Type B pancreatic cell (in vitro differentiated cells): ENCODE measurements at places on chromosomes 12 and 14.

DNA sequence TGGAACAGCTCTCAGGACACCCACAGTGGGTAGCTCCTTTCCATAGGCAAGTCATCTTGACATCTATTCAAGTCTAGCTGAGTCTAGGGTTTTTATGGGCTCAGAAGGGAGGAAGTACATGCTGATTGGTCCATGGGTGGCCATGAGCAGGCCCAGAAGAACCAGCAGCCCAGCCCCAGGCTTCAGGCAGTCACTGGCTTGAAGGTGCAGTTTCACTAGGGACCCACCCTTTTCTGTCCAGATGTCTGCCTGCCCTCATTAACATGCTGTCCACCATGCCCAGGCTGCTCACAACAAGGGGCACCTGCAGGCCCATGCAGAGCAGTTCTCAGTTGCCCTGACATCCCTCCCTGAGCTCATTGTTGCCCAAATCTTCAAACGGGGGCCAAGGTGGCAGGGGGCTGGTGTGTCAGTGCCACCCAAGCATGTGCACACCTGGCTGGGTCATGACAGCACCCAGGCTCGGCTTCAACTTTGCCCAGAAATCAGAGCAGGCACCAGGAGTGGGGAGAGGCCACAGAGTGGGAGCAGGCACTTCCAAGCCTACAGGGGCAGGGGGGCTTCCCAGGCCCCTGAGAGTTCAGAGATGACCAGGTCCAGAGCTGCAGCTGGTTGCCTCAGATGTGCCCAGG, 18.7 kb upstream of the LGR5 start:
- DNase-seq = no peak

- DNase-seq = no peak
Measured at GRCh38 chr14:68571114-68571591, 221.7 kb downstream of the ZFP36L1 start.

- DNase-seq = no peak
Measured at GRCh38 chr12:69105101-69105962, 134.0 kb upstream of the CPSF6 start.

- no peak for DNase-seq
Measured at GRCh38 chr12:121955258-121956237, 37.2 kb downstream of the CFAP251 start.

DNA sequence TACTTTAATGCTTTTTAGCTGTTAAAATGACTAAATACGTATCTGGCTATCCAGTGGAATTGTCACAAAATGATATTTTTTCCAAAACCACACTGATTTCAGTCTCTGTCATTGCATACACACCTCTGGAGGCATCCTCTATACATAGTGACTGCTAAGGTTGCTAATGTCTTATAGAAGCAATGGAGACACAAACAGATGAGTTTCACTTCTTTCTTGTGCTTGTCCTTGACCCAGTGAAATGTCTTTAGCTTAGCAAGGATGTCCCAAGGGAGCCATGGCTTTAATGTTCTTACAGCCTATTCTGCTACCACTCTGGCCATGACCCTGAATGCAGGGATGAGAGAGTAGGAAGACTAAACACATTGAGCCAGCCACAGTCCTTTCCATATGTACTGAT, 90.3 kb downstream of the TPH2 start:
- DNase-seq = no peak

DNA sequence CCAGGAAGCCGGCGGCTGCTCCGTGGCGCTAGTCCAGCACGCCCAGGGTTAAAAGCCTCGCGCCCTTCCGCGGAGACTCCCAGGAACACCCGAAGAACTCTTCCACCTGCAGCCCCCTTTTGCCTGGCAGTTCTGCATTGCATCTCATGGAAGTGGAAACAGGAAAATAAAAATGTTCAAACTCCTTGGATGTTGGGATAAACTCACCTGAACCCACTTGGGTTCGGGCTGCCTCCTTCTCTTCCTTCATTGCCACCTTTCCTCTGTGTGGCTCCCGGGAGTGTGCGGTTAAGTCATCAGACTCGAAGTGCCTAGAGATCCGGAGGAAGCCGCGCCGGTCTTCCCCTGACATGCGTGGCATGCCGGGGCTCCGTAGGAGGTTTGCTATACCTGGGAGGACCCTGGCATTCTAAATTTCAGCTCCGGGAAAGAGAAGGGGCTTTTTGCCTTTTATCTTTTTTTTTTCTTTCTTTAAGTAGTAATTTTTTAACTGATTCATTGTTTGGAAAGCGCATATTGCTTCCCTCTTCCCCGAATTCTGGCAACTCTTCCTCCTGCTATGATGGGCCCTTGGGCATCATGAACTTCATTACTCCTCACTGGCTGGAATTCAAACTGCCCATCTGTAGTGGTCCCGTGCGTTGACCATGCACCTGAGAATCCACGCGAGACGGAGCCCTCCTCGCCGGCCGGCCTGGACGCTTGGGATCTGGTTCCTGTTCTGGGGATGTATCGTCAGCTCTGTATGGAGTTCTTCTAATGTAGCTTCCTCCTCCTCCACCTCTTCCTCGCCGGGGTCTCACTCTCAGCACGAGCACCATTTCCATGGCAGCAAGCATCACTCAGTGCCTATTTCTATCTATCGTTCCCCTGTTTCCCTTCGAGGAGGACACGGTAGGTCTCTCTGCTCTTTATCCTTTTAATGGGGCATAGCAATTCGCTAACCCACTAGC, 931.4 kb downstream of the DIO2 start:
- no peak for DNase-seq

DNA sequence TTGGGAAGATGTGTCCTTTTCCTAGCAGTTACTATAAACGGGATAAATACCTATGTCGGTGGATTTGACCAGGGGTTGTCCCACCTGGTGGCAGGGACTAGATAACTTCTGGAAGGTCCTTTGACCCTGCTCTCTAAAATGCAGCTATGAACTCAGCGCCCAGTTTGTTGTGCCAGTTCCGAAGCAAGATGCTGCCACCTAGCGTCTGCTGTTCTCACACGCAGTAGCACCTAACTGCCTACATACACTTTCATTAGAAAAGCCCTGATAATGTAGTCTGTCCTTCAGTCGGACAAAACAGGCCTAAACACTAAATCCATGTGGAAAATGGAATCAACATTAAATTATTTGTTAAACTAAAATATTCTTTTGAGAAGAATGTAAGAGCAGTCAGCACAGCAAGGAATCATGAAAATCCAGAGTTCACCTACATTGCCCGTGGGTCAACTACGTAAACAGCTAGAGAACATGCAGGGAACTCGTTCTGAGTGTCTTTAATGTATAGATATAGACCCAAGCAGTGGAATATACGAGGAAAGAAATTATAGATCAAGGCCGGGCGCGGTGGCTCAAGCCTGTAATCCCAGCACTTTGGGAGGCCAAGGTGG, 51.1 kb upstream of the CRACR2A start:
- no peak for DNase-seq

GRCh38 chr12:49305762-49306510, 11.0 kb downstream of the PRPH start:
- no peak for DNase-seq

- no peak for DNase-seq
Measured at GRCh38 chr14:94342334-94342934, 19.3 kb upstream of the SERPINA6 start.

DNA sequence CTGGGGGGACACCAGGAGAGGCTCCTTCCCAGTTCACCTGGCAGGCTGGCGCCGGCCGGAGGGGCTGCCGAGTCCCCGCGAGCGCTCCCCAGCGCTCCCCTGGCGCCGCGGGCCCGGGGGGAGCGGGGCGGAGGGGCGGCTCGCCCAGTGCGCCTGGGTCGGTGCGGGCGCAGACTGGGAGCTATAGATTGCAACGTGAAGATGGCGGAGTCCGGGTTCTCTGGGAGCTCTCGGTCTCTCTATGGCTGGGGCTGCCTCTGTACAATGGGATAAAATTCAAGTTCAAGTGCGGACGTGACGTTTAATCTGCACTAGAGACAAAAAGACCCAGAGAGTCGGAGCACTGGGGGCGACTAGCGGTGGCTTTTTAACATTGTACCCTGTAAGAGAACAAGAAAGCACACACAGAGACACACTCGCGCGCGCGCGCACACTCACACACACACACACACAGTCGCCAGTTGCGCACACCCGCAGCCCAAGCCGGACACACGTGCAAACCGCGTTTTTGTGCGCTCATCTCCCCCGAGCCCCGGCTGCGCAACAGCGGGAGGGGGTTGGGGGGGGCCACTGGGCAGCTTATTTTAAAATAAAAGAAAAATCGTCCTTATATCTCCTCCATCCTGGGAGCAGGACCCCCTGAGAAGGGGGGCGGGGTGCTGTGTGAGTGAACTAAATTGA, at the start of gene BCL11B:
TSS of gene BCL11B (minus strand) at position 247 of the 681 bp plus-strand sequence. CDS start 979 bp downstream, outside the sequence.
- DNase-seq = peak; percentile 90

DNA sequence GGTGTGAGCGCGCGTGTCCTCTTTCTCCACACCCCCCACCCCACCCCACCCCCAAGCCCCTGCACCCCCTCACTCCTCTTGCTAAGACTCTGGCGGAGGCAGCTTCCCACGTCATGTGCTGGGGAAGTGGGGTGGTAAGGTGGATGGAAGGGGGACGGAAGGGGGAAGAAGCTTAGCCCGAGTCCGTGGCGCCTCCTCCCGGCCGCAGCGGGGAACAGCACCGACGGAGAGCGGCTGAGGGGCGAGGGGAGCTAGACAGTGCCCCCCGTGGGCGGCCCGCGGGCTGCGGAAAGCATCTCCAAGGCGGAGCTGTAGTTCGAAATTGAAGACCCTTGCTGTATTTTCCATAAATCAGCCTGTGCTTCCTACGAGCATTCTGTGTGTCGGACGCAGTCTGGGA, 588 bp upstream of the GRIN2B start:
- no peak for DNase-seq

GRCh38 chr12:124555168-124556073, 12.0 kb downstream of the NCOR2 start:
- no peak for DNase-seq

DNA sequence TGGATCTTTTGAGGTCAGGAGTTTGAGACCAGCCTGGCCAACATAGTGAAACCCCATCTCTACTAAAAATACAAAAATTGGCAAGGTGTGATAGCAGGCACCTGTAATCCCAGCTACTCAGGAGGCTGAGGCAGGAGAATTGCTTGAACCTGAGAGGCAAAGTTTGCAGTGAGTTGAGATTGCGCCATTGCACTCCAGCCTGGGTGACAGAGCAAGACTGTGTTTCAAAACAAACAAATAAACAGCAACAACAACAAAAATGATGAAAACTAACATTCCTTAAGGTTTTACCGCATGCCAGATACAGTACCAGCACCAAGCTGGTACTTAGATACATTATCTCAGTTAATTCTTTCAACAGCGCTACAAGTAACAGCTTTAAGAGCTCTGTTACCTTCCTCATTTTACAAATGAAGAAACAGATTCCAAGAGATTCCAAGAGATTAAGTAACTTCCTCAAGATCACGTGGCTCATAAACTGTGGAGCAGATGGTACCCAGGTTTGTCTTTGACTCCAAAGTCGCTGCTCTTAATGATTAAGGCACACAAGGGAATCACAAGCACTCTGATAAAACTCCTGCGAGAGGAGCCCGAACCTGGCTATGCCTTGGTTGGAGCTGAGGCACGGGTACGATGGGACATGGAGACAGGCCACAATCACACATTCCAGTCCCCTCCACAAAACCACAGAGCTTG, 17.7 kb upstream of the PLEK2 start:
- no peak for DNase-seq

DNA sequence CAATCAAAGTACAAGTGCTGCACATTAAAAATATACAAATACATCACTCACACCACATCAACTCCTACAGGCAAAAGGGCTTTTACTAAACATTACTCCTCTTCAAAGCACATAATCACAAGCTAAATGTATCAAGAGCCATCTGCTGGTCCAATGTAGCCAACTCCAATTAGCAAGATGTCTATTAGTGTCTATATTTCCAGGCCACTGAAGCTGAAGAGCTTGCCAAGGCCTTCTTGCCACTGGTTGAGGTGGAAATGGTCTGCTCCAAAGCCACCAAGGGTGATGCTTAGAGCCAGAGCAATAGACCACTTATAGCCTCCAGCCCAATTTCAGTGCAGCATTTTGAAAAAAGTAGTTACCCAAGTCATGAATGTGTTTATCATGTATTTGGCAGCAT, 54.4 kb downstream of the RASSF9 start:
- no peak for DNase-seq

DNA sequence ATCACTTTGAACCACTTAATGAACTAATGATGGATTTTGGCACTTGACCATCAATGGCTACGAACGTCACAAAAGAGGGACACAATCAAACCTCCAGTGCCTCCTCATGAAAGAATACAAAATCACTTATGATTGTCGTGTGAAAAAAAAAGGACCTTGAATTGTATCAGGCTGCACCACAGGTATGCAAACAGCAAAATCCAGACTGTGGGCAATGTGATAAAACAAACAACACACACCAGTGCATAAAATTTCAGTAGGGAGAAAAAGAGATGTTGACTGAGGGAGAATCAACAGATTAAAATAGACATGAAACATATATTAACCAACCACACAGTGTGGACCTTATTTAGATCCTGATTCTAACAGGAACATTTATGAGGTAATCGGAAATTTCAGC, 2.6 kb downstream of the TSPAN8 start:
- no peak for DNase-seq

DNA sequence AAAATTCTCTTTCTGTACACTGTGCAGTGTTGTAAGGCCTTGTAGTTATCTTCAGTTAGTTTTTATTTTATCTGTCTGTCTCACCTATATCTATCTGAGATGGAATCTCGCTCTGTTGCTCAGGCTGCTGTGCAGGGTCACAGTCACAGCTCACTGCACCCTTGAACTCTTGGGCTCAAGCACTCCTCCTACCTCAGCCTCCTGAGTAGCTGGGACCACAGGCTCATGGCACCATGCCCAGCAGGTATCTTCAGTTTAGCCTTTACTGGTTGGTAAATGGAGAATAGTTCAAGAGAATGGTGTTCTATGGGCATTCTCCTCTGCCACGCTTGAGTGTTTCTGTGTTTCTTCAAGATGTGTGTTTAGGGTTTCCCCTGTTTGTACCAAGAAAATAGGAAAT, 13.6 kb downstream of the TULP3 start:
- DNase-seq = no peak

GRCh38 chr12:124148481-124149273, 146.2 kb upstream of the RFLNA start:
- no peak for DNase-seq

- DNase-seq = no peak
Measured at GRCh38 chr12:23423796-23424195, 525.7 kb downstream of the SOX5 start.

- no peak for DNase-seq
Measured at GRCh38 chr12:4720637-4720995, 416 bp downstream of the GALNT8 start.

DNA sequence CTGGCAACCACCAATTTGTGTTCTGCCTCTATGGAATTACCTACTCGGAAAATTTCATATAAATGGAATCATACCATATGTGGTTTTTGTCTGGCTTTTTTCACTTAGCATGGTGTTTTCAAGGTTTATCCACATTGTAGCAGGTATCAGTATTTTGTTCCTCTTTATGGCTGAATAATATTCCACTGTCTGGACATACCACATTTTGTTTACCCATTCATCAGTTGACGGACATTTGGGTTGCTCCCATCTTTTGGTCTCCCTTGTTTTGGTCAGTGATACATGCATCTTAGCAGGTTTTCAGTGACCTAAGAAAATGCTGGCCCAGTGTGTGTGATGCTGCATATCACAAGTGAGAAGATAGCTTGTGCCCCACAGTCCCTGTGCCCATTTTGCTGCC, 21.2 kb downstream of the CALM1 start:
- no peak for DNase-seq

GRCh38 chr12:40622246-40622838, 69.9 kb upstream of the CNTN1 start:
- DNase-seq = no peak
